ENCODE measurements at places on chromosomes 13 and 19.

DNA sequence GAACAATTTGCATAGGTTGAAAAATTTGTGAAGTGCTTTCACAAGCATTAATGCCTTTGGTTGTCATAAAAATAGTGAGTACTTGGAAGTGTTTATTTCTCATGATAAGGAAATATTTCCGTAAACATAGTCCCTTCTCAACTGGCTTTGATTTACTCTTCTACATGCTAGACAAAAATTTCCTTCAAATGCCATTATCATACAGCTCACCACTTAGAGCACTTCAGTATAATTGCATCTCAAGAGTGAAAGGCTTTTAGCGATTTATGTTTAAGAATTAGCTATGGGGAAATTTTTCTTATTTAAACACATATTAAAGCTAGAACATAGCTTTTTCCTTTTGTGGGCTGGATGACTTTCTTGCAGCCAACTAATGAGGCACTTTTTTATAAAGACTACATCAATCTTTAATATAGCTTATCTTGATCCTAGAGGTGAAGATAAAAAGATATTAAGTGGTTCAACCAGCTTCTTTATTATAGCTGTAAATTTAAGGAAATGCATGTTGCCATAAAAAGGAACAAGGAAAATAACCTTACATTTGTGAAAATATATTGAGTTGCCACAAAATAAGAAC lies 656.8 kb downstream of the SLITRK6 start:
- H3K27ac ChIP-seq: no peak overlapping the region
- no peak for DNase-seq
- no peaks in the 10 kb centered on the region for H3K36me3 ChIP-seq
- H3K4me3 ChIP-seq: no peak overlapping the region
- H3K27me3 ChIP-seq: no peaks in the 10 kb centered on the region
- no peaks in the 10 kb centered on the region for H3K4me1 ChIP-seq

- no peak for DNase-seq
- no peaks in the 10 kb centered on the region for H3K36me3 ChIP-seq
- H3K4me1 ChIP-seq: peaks cover 4% of the 10 kb centered on the region
- no peak overlapping the region for H3K27ac ChIP-seq
- H3K27me3 ChIP-seq: no peaks in the 10 kb centered on the region
- H3K4me3 ChIP-seq: no peak overlapping the region
Measured at GRCh38 chr13:99737481-99738245, 233.9 kb downstream of the ZIC5 start.

DNA sequence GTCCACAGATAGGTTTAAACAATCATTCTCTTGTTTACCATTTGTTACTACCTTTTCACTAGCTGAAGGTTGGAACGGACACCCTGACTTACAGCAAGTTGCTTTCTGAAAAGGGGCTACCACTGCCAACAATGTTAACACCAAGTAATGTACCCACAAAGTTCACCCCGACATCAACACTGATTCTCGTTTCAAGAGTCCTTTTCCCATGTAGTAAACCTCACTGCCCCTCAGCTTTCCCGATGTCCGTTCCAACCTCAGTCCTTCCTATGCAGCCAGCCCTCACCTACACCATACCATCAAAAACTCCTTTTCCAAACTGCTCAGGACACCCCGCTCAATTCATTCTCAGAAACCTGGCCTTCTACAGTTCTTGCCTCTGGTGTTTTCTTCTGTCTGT lies 29.0 kb downstream of the PEG3 start:
- no peaks in the 10 kb centered on the region for H3K4me1 ChIP-seq
- DNase-seq: no peak
- H3K27me3 ChIP-seq: no peaks in the 10 kb centered on the region

GRCh38 chr13:41782086-41782485 lies 178.8 kb downstream of the VWA8 start:
- no peak overlapping the region for H3K4me3 ChIP-seq
- H3K4me1 ChIP-seq: no peaks in the 10 kb centered on the region
- H3K36me3 ChIP-seq: peaks cover 14% of the 10 kb centered on the region
- no peak for DNase-seq
- H3K27me3 ChIP-seq: no peaks in the 10 kb centered on the region

DNA sequence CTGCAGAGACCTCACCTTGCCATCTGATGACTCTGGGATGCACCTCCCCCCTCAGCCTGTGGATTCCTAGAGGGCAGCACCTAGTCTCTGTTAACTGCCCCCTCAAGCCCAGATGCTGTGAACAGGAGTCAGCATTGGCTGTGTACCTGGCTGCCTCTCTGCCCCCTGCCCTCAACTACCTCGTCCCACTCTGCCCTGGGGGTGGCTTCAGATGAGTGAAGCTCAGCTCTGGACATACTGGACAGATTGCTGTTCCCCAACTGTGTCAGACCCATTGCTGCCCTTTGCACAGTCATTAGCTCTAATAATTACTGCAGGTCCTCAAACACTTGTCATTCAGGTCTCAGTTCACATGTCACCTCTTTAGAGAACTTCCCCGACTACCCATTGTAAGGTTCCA lies 182.1 kb upstream of the TSHZ3 start:
- no peak overlapping the region for H3K27ac ChIP-seq
- H3K27me3 ChIP-seq: peaks cover 7% of the 10 kb centered on the region
- H3K36me3 ChIP-seq: no peaks in the 10 kb centered on the region

GRCh38 chr13:34201050-34201913 lies 383.3 kb downstream of the RFC3 start:
- no peaks in the 10 kb centered on the region for H3K36me3 ChIP-seq
- no peak for DNase-seq
- H3K4me1 ChIP-seq: no peaks in the 10 kb centered on the region

- no peak overlapping the region for H3K27ac ChIP-seq
- no peak for DNase-seq
- H3K27me3 ChIP-seq: peaks cover 3% of the 10 kb centered on the region
- H3K4me3 ChIP-seq: no peak overlapping the region
- H3K36me3 ChIP-seq: no peaks in the 10 kb centered on the region
Measured at GRCh38 chr13:21871919-21872318, 201.0 kb downstream of the FGF9 start.

DNA sequence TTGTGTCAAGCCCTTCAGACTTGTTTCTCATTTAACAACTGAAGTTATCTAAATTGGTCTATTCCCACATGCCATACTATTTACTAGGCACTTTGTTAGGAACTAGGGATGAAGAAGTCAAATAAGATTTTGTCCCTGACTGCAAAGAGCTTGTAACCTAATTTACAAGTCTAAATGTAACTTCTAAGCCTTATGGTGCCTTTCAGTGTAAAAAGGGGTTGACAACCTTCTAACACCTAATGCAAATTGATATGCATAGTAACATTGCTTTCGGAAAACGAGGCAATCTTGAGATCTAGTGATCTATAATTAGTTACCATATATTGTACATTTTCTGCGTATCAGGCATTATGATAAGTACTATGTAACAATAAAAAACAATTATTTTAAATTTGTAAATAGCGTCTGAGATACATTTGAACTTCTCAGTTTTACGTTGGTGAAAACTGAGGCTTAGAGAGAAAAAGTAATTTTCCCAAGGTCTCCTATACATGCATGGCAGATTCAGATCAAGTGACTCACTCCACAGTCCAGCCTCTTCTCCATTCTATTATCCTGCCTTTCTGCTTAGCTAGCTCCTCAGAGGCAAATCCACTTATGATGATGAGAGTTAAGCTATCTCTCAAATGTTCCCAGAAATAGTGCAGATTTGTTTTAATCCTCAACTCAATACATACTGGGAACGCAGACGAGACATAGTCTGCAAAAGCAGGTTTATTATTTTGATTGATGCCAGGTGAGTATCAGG lies 764.9 kb upstream of the SLITRK5 start:
- H3K27ac ChIP-seq: no peak overlapping the region
- DNase-seq: no peak
- no peaks in the 10 kb centered on the region for H3K27me3 ChIP-seq
- no peak overlapping the region for H3K4me3 ChIP-seq

DNA sequence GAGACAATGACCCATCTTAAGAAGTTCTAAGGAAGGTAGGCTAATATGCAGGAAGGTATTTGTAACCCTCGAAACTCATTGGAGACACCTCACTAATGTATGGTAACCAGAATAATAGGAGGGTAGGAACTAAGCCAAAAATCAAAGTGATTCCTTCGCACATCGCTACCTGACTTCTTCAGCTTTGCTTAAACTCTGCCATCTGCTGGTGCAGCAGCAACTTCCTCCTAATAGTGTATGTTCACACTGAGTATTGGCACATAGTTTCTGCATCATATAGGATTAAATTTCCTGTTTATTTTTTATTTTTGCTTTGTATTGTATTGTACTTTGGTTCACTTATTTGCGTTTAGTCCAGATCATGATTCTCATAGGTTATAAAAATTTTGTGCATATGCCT lies 676.2 kb downstream of the GPC5 start:
- no peak overlapping the region for H3K27ac ChIP-seq
- H3K36me3 ChIP-seq: no peaks in the 10 kb centered on the region
- no peak overlapping the region for H3K4me3 ChIP-seq

- DNase-seq: no peak
- H3K27ac ChIP-seq: no peak overlapping the region
- H3K4me1 ChIP-seq: no peaks in the 10 kb centered on the region
- H3K36me3 ChIP-seq: no peaks in the 10 kb centered on the region
- no peak overlapping the region for H3K4me3 ChIP-seq
- H3K27me3 ChIP-seq: peaks cover 2% of the 10 kb centered on the region
Measured at GRCh38 chr13:93326234-93326811, 99.7 kb downstream of the GPC6 start.

DNA sequence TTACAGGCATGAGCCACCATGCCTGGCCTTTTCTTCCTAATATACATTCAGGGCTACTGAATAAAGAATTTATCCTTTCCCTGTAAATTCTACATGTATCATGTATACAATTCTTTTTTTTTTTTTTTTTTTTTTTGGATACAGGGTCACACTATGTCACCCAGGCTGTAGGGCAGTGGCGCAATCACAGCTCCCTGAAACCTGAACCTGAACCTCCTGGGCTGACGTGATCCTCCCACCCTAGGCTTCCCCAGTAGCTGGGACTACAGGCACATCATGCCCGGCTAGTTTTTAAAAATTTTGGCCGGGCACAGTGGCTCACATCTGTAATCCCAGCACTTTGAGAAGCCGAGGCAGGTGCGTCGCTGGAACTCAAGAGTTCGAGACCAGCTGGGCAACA lies 6.5 kb upstream of the SLC44A2 start:
- no peaks in the 10 kb centered on the region for H3K27me3 ChIP-seq
- H3K4me3 ChIP-seq: no peak overlapping the region
- peaks cover 43% of the 10 kb centered on the region for H3K4me1 ChIP-seq
- DNase-seq: no peak
- peaks cover 10% of the 10 kb centered on the region for H3K36me3 ChIP-seq

GRCh38 chr13:94251831-94252608 lies 227.5 kb downstream of the DCT start:
- H3K27me3 ChIP-seq: peaks cover 5% of the 10 kb centered on the region
- H3K36me3 ChIP-seq: no peaks in the 10 kb centered on the region
- no peak overlapping the region for H3K27ac ChIP-seq
- no peak for DNase-seq
- peaks cover 19% of the 10 kb centered on the region for H3K4me1 ChIP-seq
- no peak overlapping the region for H3K4me3 ChIP-seq

- no peak overlapping the region for H3K4me3 ChIP-seq
- peaks cover 20% of the 10 kb centered on the region for H3K4me1 ChIP-seq
- H3K27me3 ChIP-seq: peaks cover 73% of the 10 kb centered on the region
- no peaks in the 10 kb centered on the region for H3K36me3 ChIP-seq
Measured at GRCh38 chr19:41746593-41747227, 8.6 kb upstream of the CEACAM6 start.

GRCh38 chr13:60756306-60756705 lies 359.3 kb downstream of the TDRD3 start:
- H3K27me3 ChIP-seq: no peaks in the 10 kb centered on the region
- H3K27ac ChIP-seq: no peak overlapping the region
- no peak overlapping the region for H3K4me3 ChIP-seq
- DNase-seq: no peak

- no peaks in the 10 kb centered on the region for H3K4me1 ChIP-seq
- H3K27ac ChIP-seq: no peak overlapping the region
- no peaks in the 10 kb centered on the region for H3K27me3 ChIP-seq
Measured at GRCh38 chr13:65826657-65827056, 1403.5 kb downstream of the PCDH9 start.

GRCh38 chr19:2613507-2614295 lies 88.8 kb downstream of the GNG7 start:
- no peaks in the 10 kb centered on the region for H3K36me3 ChIP-seq
- peaks cover 64% of the 10 kb centered on the region for H3K4me1 ChIP-seq
- H3K27me3 ChIP-seq: peaks cover 4% of the 10 kb centered on the region

GRCh38 chr13:44651209-44651608 lies 75.1 kb upstream of the TSC22D1 start:
- no peak for DNase-seq
- H3K36me3 ChIP-seq: no peaks in the 10 kb centered on the region
- H3K4me1 ChIP-seq: peaks cover 28% of the 10 kb centered on the region
- no peak overlapping the region for H3K27ac ChIP-seq

GRCh38 chr19:32324631-32325285 lies 20.7 kb upstream of the ZNF507 start:
- no peak overlapping the region for H3K27ac ChIP-seq
- DNase-seq: no peak
- no peaks in the 10 kb centered on the region for H3K36me3 ChIP-seq
- H3K27me3 ChIP-seq: peaks cover 24% of the 10 kb centered on the region
- H3K4me3 ChIP-seq: no peak overlapping the region

DNA sequence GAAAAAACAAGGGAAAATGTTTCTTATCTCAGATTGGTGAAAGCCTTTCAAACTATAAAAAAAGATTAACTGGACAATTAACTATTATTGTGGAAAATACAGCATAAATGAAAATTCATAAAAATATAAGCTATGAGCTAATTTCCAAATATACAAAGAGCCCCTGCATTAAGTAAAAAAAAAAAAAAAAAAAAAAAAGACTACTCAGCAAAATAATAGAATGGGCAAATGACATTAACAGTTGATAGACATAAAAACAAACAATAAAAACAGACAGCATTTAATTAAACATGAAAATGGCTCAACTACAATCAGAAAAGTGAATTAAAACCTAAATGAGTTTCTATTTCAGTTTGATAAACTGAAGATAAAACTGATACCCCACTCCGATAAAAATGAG lies 77.5 kb downstream of the RBM26 start:
- peaks cover 33% of the 10 kb centered on the region for H3K36me3 ChIP-seq
- no peak for DNase-seq
- H3K27me3 ChIP-seq: no peaks in the 10 kb centered on the region
- H3K4me3 ChIP-seq: no peak overlapping the region
- no peak overlapping the region for H3K27ac ChIP-seq

DNA sequence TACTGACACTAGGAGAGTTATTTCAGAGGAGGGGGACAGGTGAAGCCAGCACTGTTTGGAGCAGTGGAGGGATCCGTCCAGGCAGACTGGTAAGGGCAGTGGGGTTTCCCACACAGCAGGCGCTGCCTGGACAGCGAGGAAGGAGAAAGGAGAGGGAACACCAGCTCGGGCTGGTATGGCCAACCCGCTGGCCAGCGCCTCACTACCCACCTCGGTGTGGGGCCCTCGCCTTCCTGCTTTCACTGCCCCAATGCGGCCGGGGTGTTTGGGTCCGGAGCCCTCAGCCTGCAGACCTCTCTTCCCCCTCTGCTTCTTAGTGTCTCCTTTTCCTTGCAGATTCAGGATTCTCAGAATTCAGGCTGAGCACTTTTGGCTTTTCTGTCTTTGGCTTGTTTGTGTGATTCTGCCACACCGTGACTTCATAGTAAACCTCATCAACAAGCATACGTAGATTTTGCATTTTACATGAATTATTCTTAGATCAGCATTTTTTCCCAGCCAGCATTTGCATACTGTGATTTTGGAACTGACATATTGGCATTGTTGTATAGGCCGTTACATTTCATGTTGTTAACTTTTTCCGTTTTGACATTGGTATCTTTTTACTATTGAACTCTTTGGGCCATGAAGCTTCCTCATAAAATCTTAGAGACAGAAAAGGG lies 294.1 kb downstream of the MYO16 start:
- no peak for DNase-seq
- no peaks in the 10 kb centered on the region for H3K36me3 ChIP-seq
- H3K27ac ChIP-seq: no peak overlapping the region
- H3K4me1 ChIP-seq: no peaks in the 10 kb centered on the region
- no peaks in the 10 kb centered on the region for H3K27me3 ChIP-seq
- no peak overlapping the region for H3K4me3 ChIP-seq

Measured in activated naive CD8-positive, alpha-beta T cell treated with anti-CD3 and anti-CD28 coated beads, Interleukin-2, amount 50 U/mL, for 24 hours (primary cell).